ENCODE measurements at places on chromosomes 1 and 21.

GRCh38 chr1:53303726-53304515, 23.9 kb downstream of the LRP8 start:
- DNase-seq, result no peak

GRCh38 chr1:237187842-237188241, 145.9 kb downstream of the RYR2 start:
- no peak for DNase-seq

GRCh38 chr1:246565751-246566127, 322 bp downstream of the TFB2M start:
- DNase-seq, result no peak

GRCh38 chr1:18693256-18694098, 62.8 kb downstream of the PAX7 start:
- no peak for DNase-seq

- DNase-seq, result no peak
These were observed 164.1 kb upstream of the IRF2BP2 start for GRCh38 chr1:234773936-234774677.

DNA sequence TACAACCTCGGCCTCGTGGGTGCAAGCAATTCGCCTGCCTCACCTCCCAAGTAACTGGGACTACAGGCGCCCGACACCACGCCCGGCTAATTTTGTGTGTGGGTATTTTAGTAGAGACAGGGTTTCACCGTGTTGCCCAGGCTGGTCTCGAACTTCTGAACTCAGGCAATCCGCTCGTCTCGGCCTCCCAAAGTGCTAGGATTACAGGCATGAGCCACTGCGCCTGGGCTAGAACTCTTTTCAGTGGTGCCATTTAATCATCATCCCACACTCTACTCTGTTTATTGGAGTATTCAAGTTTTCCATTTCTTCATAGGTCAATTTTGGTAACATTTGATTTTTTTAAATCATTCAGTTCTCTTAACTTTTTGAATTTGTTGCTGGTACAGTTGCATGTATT, 101.3 kb downstream of the DHRS3 start:
- no peak for DNase-seq

DNA sequence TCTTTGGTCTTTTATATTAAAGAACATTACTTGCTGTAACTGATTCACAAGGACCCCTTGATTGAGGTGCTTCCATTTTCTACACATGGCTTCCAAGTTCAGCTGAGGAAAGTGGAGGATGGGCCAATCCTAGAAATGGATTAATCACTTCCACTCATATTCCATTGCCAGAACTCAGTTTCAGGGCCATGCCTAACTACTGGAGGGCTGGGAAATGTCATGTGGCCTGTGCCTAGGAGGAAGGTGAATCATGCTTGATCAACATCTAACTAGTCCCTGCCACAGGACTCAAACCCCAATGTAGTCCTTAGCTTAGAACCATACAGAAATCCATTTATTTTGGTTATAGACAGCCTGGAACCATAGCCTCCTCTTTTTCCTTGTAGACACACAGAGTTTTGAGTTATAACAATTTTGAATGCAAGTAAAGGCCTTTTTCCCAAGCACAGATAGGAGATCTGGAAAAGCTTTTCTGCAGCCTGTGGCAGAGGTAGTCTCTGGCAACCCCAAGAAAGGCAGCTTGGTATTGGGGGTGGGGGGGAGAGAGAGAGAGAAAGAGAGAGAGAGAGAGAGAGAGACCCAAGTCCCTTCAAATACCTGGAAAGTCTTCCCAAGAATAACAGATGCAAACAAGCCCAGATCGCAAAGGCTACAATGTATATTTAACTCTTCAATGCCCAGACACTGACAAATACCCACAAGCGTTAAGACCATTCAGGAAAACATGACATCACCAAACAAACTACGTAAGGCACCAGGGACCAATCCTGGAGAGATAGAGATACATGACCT, 12.5 kb downstream of the MAST2 start:
- no peak for DNase-seq

DNA sequence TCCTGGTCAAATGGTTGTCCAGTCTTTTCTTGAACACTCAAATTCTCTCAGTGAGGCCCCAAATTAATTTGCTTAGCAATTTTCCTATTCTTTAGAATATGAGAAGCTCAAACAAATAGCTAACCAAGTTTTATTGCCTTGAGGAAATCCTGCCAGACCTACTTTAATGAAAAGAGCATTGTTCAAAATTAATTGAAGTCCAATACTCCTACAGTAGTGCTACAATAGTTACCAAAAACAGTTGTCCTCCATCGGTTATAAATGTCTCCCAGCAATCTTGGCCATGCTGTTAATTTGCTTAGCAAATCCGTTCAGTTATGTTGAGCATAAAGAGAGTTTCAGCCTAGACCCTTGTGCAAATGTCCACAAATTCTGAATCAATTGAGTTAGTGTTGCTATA, 112.9 kb downstream of the MAB21L3 start:
- no peak for DNase-seq

Measured in activated CD4-positive, alpha-beta T cell treated with anti-CD3 and anti-CD28 coated beads, Interleukin-2, amount 50 U/mL, for 16 hours (primary cell).